ENCODE measurements at places on chromosomes 12 and 14.
A peak's percentile ranks its signal among the peaks of the same experiment; 100 is the strongest.

GRCh38 chr12:54997929-54998522 lies 13.5 kb upstream of the TESPA1 start:
- DNase-seq: no peak

- no peak for DNase-seq
Observed at GRCh38 chr12:6070472-6071257, 53.8 kb downstream of the VWF start.

DNA sequence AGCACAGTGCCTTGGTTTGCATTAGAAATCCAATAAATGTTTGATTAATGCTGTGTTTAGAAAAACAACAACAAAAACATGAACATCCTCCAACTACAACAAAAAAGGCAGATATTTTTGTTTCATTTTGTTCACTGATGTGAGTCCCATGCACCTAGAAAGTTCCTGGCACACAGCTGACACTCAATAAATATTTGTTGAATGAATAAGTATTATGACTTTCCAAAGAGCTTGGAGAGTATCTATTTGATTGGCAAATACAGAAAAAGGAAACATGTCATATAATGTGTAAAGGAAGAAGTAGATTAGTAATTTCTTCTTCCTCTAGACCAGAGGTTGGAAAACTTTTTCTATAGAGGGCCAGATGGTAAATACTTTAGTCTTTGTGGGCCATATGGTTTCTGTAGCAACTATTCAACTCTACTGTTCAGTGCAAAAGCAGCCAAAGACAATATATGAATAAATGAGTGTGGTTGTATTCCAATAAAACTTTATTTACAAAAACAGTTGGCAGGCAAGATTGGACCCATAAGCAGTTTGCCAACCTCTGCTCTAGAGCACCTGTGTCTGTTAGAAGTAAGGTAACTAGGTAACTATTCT lies 312.3 kb upstream of the DIO2 start:
- DNase-seq: no peak

- DNase-seq: no peak
Observed at GRCh38 chr12:105336411-105336810, 5.9 kb downstream of the C12orf75 start.

DNA sequence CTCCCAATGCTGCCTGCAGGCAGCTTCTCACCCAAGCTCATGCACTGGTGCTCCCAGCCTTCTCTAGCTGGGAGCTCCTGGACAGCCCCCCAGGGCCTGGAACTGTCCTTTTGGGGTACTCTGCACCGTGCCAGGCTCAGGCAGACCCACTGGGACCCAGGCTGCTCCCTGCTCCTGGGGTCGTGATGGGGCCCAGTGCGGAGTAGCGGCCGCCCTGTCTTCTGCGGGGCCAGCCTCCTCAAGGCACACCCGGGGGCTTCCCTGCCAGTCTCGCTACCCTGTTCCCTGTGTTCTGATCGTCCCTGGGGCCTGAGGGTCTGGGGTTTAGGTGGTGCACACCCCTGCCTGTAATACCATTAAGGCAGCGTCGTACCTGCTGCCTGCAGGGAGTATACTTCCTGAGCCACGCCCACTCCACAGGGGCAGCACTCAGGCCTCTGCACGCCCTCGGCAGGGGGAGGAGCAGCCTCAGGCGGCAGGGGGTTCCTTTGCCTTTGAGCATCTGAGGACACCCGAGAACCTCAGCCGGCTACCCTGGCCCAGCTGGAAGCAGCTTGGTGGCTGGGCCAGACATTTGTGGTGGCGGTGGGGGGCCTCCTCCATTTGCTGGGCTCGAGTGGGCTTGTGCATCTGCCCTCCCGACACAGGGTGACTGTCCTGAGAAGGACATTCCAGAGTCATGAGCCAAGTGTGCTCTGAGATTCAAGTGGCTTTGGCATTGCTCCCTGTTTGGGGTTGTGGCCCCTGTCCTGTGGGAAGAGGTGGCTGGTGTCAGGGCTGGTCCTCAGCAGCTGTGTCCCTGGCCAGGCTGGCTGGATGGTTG lies 9.2 kb upstream of the CRIP2 start:
- no peak for DNase-seq

- DNase-seq: no peak
Observed at GRCh38 chr12:70467918-70468733, 102.0 kb downstream of the KCNMB4 start.

DNA sequence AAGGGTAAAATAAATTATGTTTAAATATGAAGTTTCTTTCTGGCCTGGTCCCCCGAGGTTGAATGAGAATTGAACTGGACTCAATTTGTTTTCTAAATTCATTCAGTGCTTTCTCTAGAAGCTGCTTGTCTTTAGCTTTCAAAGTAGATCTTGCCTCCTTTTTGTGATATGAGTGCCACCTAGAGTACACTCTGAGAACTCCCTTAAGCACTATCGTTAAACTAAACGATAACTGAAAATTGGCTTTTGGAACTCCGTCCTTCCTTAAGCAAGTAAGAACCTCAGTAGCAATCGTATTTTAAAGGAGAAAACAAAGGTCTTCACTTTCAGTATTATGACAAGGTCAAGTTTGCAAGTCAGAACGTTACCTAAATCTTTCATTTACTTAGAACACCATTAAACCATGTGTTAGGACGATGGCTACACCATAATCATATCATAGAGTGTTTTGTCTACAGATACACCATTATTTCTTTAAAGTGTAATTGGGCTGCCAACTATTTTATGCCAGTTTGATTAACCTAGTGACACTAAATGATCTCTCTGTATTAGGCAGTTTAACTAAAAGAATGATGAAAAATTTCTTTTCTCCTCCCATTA lies 364.8 kb downstream of the SNAPC1 start:
- no peak for DNase-seq

DNA sequence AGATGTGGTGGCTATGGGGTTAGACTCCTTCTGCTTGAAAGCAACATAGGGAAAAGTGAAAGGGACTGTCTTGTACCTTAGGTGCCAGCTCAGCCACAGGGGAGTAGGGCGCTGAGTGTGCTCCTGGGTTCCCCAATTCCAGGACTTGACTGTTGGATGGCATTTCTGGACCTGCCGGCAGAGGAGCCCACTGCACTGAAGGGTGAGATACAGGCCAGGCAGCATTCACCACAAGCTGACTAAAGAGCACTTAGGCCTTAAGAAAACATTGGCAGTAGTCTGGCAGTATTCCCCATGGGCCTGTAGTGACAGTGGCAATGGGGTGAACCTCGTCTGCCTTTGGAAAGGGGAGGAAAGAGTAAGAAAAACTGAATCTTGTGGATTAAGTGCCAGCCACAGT lies 67.1 kb upstream of the TMTC2 start:
- no peak for DNase-seq

- DNase-seq: no peak
Observed at GRCh38 chr14:34075042-34075744, 124.3 kb upstream of the EGLN3 start.

- no peak for DNase-seq
Observed at GRCh38 chr14:95993768-95994592, 45.2 kb upstream of the C14orf132 start.

DNA sequence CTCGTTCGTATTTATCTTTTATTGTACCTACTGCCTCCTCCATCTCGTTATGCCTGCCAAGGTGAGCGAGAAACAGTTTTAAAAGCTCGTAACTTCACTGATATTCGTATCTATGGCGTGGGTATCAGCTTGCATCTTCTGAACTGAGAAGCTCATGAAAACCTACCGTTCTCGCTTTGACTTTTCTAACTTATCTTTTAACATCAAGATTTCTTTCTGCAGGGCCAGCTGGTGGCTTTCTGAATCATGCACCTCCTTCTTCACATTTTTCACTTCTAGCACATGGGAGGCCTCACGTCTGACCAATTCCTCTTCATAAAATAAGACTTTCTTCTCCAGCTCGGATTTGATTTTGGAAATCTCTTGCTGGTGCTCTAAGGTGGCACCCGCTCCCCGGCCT lies 45.8 kb downstream of the AMN start:
- DNase-seq: no peak

DNA sequence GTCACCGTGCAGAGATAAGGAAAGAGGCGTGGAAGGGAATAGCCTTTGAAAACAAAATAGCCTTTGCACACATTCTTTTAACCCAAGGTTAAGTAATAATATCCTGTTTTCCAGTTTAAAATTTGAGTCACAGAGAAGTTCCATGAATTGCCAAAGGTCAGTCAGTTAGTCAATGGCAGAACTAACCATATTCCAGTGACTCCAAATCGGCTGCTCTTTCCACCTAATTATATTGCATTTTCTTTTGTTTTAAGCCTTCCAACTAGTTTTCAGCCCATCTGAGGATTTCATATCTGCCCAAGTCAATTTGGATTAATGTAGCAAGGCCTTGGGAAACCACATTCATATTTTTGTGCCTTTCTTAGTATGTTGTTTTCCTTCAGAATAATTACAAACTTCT lies 373.0 kb downstream of the CCDC91 start:
- no peak for DNase-seq

GRCh38 chr12:104722601-104723534 lies 235.2 kb downstream of the SLC41A2 start:
- DNase-seq: no peak

- no peak for DNase-seq
Observed at GRCh38 chr12:84070292-84070691, 842.3 kb downstream of the SLC6A15 start.

DNA sequence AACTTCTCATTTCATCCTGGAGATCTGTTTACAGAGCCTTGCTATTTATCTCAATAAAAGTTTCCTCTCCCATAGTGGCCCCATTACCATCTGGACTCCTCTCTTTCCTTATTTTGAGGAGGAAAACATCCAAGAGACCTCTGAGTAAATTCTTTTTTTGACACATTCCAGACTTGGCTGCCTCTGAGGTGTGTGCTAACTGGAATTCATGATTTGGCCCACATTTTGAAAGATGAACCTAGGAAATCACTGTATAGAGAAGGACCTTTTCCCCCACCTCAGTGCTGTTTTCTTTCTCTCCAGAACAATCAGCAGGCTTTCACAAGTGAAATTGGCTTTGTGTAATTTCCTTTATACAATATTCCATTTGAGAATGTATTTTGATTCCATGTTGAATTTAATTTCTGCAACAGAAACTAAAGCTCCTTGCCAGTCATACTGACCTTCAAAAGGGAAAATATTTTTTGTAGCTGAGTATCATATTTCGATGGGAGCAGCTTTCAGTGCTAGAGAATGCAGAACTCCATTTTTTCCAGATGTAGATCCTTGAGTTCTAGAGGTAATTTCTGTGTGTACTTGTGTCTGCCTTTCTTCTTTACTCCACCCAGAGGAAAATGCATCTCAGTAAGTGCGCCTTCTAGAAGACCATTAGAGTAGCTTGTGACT lies 244.9 kb upstream of the RGS6 start:
- DNase-seq: no peak

DNA sequence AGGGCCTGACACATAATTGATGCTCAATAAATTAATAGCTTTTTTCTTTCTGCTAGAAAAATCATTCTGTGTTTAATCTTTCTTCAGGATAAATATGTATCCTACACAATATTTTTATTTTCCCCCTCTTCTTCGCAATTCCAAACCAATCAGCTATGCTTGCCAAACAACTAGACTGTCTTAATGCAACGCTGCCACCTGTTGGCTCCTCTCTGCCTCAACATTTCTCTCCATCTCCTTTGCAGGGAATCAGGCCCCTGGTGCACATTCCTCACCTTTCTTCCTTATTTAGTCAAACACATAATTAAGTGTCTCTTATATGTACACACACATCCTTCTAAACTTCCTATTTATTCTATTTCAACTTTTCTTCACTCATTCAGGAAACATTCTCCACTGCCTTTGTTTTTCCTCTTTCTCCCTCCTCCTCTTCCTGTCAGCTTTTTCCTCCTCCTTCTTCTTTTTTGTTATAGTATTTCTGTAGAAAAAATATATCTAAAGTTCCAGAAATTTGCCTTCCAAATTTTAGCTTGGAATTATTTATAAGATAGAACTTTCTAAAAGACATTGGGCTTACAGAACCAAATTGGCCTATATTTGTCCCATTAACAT lies 406.0 kb downstream of the PRKD1 start:
- DNase-seq: no peak

DNA sequence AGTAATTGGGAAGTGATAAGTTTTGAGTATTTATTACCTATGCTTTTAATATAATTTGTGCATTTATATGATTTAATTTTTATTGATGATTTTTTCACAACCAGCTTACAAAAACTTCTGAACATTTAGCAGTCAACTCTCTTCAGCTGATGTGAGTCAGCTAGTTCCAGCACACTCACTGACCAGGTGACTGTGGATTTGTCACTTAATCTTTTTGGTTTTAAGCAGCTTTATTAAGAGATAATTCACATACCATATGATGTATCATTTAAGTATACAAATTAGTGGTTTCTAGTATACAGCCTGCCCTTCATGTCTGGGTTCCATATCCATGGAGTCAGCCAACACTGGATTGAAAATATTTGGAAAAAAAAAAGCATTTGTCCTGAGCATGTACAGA lies 103.5 kb downstream of the SYNE2 start:
- DNase-seq: no peak

DNA sequence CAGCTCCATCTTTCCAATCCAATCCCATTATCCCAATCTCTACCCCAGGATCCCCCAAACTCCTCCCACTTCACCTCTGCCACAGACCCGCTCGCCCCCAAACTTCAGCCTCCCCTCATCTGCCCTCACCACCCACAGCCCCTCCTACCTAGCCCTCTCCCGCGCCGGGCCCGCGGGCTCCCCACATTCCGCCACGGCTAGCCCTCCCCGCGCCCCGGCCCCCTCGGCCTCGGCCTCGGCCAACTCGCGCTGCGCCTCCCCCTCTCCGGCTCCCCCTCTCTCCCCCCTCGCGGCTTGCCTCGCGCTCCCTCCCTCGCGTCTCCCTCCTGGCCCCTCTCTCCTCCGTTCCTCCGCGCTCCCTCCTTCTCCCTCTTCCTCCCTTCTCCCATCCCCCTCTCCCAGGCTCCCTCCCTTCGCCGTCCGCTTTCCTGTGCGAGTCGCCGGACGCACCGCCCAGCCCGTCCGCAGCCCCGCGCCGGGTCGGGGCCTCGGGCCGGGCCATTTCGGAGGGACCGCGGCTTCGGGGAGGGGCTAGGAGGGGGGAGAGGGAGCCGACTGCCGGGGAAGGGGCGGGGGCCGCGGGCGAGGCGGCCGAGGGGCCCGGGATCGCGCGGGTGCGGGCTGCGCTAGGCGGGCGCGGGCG lies at the start of gene ATN1:
ATN1 (plus strand) TSS at position 581 of the 643 bp plus-strand sequence. CDS start 6,043 bp downstream, outside the sequence.
- peak; percentile 24 for DNase-seq

- DNase-seq: no peak
Observed at GRCh38 chr12:73308079-73308478, 1035.9 kb downstream of the TRHDE start.

- DNase-seq: no peak
Observed at GRCh38 chr12:29088611-29089219, 60.4 kb upstream of the FAR2 start.

DNA sequence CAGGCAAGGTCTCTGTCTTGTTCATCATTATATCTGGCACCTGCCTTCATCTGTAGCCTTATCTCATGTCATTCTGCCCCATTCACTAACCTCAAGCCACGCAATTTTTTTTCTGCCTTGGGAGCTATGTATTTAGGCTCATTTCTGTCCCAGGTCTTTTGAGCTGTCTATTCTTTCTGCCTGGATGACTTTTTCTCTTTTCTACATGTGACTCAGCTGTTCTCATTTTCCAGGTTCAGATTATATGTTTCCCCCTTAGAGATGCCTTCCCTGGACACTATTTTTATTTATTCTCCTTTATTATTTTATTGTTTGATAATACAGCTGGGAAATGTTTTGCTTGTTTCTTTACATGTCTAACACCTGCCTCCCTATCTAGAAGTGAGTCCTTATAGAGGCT lies 737.4 kb upstream of the TBX3 start:
- no peak for DNase-seq

All from stimulated activated CD8-positive, alpha-beta memory T cell treated with anti-CD3 and anti-CD28 coated beads, Interleukin-12 subunit alpha, Interleukin-12 subunit beta, amount 100 ng/mL, for 4 hours (primary cell).